Stimulated activated CD8-positive, alpha-beta memory T cell treated with anti-CD3 and anti-CD28 coated beads, Interleukin-15, amount 100 ng/mL, for 48 hours (primary cell): ENCODE measurements at places on chromosomes 13 and 19.

GRCh38 chr19:4375164-4376027 lies 25.0 kb downstream of the SH3GL1 start:
- DNase-seq, result no peak

- DNase-seq, result no peak
Measured at GRCh38 chr19:13164343-13165161, 14.3 kb downstream of the IER2 start.

DNA sequence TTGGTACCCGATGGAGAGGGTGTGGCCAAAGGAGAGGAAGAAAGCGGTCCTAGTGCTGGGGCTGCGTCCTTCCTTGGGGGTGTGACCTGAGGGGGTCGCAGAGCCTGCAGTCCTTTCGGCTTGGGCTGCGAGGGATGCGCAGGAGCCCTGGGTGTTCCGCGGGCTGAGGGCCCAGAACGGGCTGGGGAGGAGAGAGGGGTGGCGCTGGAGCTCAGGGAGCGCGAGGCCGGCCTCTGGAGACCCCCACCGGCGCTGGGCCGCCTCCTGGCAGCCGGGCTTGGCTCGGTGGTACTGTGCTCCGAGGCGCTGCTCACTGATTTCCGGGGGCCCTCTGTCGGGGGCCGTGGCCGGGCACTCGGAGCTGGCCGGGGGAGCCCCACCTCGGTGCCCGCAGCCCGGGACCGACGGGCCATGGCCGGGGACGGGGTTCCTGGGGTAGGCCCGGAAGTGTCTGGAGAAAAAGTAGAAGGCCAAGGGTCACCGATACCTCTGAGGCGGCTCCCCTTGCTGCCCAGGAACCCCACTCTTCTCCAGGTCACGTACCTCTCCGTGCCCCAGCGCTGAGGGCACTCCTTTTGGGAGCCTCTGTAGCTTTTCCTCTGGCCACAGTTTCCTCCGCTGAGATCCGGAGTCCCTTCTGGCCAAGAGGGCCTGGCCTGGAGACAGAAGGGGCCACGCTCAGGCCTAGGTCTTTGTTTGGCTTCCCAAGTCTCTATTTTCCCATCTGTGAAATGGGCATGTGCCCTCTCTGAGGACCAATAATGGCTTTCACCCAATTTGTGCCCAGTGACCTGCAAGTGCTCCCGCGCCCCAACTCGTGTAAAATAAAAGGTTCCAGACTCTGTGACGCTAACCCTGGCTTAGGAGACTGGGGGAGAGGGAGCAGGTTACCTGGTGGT lies 1.6 kb downstream of the PRR36 start:
- no peak for DNase-seq

DNA sequence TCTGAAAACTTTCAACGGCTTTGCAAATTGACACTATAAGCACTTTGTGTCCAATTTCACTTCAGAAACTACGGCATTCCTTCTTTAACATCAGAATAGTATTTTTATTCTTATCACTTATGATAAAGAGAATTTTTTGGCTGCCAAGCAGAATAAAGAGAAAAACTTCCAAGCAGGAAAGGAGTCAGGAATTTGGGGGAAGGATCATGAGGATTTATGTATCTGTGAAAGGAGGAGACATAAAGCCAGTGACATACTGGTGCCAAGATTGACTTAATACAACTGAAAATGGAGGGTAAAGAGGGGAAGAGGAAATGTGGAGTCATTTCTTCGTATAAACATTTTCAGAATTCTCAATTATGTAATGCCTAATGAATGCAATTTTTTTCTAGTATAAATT lies 94.7 kb downstream of the RBM26 start:
- no peak for DNase-seq

DNA sequence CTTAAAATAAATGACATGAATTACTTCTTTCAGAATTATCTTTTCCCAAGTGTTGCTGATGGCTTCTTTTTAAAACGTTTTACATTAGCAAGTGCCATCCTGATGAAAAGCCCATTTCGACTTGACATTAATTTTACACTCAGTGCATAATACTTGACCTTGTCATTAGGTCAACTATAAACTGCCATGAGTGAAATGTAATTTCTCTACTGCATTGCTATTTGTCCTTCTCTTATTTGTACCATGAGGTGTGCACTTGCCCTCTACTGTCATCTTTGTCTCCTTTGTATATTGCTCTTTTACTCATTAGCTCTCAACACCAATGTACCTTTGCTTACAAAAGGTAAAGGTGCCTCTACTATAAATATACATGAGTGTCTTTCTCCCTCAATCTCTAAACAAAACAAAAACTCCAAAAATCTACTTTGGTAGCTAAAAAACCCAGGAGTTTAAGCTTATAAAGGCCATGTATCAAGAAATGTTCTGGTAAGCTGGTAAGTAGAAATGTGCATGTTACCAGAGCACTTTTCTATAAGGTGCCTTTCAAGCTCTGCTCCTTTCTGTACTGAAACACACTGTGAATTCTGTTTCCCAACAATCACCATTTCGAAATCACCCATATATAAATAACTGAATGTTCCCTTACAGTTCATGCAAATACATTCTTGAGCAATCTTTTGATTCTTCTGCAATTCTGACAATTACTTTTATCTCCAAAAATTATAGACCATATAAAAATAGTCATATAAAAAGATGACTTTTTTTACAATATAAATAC lies 351.4 kb downstream of the SLITRK5 start:
- DNase-seq, result no peak

DNA sequence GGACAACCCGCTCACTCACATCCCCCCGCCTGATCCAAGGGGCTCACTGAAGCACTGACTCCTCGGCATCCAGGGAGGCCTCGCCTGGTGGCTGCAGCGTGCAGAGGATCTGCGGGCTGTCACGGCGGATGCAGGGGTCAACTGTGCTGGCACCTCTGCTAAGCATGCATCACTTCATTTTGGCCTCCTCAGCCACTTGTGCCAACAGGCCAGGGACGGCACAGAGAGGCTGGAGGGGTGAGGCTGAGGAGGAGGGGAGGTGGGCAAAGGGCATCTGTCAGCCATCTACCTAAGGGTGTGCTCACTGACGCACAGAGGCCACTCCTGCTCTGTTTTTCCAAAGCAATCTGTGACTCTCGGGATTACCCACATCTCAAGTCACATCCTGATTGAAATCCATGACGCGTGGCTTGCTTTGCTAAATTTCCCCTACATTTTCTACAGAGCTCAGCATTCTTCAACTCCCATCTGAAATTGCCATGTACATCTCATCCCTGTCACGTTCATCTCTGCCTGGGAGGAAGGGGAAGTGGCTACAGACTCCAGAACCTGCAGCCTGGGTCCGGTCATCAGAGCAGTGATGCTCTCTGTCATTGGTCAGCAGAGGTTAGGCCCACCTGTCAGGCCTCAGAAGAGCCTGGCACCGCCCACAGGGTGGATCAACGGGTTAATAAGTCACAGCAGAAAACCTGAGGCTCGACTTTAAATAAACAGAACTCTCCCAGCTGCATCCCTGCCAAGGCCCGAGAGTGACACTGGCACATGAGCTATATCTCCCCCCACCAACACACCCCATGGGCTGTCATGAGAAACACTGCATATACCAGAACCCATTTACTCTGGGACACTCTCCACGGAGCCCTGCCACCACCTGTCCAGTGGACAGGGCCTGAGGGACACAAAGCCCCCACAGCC lies 17.6 kb downstream of the ELL start:
- no peak for DNase-seq

- DNase-seq, result no peak
Measured at GRCh38 chr19:55322204-55322885, 2.8 kb downstream of the TMEM150B start.

DNA sequence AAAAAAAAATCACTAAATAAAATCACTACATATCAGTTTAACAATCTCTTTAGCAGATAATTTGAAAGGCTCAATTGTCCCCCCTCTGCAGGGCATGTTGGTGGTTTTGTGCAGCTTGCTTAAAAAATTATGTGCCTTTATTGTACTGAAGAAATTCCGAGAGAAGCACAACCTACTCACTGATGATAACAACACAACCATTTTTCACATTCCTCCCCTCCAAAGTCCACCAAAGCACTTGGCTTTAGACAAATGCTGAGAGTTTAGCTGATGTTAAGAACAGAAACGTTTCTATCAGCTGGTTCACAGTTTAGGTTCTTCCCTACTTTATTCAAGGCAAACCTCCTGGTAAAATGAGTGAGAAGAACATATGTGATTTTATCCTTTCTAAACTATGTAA lies 923 bp downstream of the DOCK9 start:
- DNase-seq, result no peak

DNA sequence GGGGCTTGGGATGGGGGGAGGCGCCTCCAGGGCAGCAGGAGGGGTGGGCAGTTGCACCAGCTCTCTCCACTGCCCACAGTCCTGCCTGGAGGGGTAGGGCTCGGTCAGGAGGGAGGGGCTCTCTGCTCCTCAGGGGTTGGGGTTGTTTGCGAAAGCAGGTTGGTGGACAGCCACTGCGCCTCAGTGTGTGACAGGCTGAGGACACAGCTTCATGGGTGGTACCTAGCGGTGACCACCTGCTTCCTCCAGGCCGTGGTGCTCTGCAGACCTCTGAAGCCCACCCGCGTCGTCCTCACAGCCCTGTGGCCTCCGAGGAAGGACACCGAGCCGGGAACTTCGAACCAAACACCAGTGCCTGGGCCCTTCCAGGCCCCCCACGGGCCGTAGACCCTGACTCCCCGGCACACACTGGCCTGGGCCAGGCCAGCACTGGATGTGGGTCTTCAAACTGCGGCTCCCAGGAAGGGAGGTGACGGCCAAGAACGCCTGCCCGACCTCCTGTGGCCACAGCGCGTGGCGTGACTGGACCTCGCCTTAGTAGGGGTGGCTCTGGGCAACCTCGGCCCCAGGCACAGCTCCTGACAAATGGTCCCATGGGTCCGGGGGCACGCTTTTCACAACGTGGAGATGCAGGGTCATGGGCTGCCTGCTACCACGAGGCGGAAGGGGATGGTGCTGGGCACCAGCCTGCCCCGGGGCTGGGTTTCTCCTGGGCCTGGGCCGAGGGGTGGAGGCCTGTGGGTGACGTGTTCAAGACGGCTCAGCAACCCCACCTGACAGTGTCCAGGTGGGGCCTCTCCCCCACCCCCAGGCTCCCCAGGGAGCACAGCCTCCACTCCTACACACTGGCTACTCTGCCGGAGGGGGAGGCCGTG lies 173.2 kb downstream of the KDM4B start:
- no peak for DNase-seq

- no peak for DNase-seq
Measured at GRCh38 chr19:33472226-33472625, 49.4 kb downstream of the PEPD start.

DNA sequence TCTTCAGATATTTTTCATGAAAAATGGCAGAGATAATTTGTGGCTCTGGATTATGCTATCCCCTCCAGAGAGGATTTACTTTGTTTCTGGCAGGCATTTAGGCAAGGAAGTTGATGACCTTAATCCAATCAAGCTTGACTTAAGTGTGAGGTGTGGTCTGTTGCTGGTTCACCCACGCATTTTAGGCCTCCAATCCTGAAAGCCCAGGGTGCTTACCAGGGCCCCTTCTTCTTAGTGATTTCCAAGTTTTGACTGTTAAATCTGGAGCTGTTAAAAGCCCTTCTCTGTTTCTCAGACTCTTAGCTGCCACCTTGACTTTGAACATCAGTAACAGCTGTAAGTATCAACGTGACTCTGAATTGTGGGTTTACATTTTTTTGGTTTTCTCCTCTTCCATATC lies 161.8 kb downstream of the DNAJC15 start:
- no peak for DNase-seq

- DNase-seq, result no peak
Measured at GRCh38 chr13:71210861-71211260, 656.1 kb downstream of the DACH1 start.

DNA sequence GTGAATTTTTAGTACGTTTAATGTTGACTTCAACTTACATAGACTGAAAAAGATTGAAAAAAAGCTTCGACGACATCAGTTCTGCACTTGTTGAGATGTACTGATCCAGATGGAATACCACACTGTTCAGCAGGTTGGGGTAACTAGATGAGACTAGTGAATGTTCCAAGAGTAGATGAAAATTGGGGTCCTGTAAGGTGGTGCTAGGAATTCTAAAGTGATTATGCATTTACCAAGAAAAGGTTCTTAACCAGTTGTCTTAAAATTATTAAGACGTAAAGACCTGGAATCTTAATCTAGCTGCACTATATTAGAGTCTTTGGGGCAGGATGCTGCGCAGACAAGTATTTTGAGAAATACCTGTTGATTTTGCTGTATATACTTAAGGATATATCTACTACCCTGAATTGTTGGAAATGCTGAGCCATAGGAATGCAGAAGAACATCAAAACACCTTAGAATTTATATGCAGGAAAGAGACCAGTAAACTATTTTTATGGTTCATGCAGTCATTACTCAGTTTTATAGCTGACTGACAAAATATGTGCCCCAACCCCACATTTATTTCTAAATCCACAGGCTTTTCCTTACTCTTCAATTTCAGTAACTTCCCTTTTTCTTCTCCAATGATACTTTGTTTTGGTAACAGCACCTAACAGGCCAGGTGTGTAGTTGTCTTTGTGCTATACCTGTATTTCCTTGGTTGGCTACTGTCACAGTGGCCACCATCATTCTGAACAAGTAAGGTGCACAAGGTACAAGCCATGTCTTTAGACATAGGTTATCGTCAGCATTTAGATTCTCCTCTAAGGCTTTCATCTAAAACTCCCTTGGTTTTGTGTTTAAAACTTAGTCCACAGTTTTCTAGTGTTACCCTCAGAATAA lies 8.6 kb downstream of the MIR17HG start:
- no peak for DNase-seq

- DNase-seq, result no peak
Measured at GRCh38 chr19:54297759-54298305, 15.1 kb downstream of the LILRA5 start.

DNA sequence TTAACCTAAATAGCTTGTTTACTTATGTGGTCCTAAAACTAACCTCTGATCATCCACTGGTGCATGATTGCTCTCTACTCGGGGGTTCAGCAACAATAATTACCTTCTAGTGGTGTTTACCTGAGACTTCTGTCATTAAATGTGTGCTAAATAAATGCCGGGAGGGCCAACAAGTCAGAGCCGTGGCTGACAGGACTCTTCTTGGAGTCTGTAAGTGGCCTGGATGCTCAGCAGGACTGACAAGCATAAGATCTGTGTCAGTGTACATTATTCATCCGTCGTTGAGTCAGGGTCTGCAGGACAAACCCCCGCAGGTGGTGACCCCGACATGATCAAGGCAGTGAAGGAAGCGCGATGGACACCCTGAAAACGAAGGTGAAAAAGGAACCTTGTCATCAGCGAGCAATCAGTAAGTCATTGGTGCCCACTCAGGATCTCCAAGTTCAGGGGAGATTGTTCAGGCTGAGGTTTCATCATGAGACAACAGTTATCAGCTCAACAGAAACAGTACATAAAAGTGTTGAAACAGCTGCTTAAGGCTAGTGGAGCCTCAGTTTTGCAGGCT lies 1466.9 kb downstream of the UQCRFS1 start:
- no peak for DNase-seq

GRCh38 chr13:60491531-60491930 lies 94.5 kb downstream of the TDRD3 start:
- DNase-seq, result no peak

DNA sequence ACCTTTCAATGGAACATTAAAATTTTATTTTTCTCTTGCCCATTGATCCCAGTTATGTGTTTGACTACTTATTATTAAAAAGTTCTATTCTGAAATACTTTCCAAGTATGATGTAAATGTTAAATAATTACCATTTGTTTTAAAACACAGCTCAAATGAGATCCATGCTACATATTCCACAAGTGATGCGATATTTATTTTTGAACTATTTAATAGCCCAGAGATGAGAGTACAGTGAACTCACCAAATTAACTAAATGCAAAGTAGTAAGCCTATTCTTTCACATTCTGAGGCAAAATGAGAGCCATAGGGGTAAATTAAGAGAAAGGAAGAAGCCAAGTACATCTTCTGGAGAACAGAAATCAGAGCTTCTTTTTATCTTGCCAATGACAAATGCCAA lies 1.2 kb upstream of the DCLK1 start:
- no peak for DNase-seq
